ENCODE measurements at places on chromosomes 5 and 9.

DNA sequence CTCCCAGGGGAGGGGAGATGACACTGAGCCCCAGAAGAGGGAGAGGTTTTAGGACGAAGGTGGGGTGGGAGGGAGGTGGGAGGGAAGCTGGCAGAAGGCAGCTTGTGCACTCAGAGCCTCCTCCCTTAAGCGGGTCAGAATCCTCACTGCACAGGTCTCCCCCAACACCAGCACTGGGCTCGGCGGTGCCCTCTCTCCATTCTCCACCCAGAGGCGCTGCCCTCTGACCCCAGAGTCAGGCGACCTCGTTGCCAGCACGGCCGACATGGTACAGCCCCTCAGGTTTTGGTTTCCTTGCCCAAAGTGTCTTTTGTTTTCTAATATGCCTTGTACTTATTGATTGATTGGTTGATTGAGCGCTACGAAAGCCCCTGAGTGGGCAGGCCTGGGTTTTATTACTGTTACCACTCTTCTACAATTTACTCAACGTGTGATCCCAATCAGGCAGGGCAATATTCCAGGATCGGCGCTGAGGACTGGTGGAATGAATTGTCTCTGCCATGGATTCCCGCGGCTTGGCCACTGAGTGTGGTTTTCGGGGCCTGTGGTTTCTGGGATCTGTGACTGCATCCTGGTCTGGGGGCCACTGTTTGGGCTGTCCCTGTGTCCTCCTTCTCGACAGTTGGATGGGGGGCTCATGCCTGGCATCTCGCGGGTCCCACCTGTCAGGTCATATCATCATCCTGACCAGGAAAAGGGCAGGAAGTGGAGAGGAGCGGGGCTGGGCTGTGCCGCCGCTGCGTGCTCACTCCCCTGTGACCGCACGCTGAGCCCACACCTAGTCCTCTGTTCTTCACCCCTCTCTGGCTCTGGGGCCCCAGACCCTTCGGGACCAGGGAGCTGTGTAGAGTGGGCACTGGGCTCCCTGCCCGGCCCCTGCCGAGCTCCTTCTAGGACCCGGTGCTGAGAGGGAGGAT is 9.6 kb upstream of the FCN2 start:
- no peak for DNase-seq

GRCh38 chr5:112097768-112098167 is 321.3 kb downstream of the EPB41L4A start:
- no peak for DNase-seq

GRCh38 chr5:77367741-77368140 is 124.4 kb downstream of the WDR41 start:
- DNase-seq = no peak

- no peak for DNase-seq
Observed at GRCh38 chr9:86944796-86945727, 2.2 kb downstream of the GAS1 start.

- no peak for DNase-seq
Observed at GRCh38 chr5:88819301-88819999, 63.5 kb downstream of the MEF2C start.

DNA sequence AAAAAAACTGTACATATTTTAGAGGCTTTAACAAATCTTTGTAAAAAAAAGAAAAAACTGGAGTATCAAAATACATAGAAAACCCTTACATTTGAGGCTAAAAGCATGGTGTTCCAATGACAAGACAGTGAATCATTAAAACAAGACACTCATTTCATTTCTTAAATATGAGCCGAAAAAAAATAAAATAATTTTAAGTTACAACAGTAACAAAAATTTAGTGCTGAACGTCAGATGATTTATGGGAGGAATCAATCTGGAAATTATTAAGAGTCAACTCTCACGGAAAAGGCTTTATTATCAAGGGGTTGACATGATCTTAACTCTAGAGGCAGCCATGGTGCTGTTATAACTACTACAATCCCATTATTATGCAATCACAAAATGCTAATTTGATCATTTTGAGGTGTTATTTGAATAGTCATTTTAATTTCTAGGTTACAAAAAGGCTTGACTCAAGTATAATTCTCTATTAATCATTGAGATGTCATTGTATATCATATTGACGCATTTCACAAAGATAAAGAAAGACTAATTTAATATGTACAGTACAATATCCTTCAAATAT is 51.9 kb downstream of the MAPKAP1 start:
- no peak for DNase-seq

DNA sequence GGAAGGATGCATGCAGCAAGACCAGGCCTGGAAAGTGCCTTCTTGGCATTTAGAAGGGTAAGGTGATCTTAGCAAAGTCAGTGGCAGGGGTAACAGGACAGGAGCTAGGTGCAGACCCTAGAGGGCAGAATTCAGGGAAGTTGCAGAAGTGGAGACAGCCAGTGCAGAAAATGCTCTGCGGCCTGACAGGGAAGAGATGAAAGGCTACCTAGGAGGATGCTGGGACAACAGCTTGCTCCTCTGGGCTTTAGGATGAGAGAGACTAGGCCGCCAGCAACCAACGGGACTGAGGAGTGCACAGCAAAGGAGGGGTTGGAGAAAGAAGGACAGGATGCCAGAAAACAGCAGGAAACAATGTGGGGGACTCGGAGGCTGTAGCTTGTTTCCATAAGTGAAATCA is 219.9 kb downstream of the FSTL4 start:
- no peak for DNase-seq

DNA sequence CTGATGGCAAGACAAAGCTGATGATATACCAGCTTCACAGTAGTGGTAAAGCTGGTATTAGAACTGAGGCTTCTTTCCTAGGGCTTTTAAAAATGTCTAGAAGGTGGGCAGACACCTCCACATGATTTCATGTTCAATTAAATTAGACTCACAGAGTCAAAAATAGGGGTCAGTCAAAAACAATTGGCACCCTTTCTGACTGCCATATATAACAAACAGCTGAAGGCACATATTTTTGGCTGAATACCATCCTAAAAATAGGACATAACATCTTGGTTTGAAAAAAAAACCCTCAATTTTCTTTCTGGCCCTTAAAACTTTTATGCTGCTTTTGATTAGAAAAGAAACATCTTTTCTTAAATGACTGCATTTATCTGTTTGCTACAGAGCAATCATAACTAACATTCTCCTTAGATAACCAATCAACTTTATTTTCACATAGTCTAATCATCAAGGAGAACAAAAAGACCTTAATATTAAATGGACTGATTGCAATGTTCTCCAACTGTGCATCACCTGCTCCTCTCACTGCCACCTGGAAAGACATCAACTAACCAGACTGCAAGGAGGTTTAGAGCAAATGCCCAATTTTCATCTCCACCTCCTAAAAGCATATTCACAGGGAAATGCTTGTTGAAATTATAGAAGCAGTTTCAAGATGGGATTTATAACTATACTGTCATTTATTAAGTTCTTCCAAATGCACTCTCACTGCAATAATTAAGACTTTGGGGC is 3.2 kb downstream of the SGTB start:
- no peak for DNase-seq

- no peak for DNase-seq
Observed at GRCh38 chr5:72455476-72455875, 51.7 kb downstream of the ZNF366 start.

DNA sequence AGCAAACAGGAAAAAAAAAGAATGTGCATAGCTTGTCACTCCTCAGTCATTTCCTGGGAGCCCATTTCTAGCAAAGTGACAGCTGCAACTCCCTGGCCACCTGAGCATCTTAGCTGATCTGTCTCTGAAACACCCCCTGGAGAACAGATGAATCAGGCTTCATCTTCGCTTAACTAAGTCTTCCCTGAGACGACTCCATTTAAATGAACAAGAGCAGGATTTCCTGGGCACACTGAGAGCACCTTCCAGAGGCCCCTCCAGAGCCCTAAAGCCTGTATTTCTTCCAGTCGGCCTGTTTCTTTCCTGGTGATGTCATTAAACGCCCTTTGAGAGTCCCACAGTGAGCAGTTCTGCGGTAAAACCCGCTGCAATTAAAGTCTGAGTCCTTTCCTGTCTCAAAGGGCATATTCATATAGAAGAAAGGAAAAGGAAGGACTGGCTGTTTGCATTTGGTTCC is 13.9 kb downstream of the TGFBI start:
- DNase-seq = no peak

DNA sequence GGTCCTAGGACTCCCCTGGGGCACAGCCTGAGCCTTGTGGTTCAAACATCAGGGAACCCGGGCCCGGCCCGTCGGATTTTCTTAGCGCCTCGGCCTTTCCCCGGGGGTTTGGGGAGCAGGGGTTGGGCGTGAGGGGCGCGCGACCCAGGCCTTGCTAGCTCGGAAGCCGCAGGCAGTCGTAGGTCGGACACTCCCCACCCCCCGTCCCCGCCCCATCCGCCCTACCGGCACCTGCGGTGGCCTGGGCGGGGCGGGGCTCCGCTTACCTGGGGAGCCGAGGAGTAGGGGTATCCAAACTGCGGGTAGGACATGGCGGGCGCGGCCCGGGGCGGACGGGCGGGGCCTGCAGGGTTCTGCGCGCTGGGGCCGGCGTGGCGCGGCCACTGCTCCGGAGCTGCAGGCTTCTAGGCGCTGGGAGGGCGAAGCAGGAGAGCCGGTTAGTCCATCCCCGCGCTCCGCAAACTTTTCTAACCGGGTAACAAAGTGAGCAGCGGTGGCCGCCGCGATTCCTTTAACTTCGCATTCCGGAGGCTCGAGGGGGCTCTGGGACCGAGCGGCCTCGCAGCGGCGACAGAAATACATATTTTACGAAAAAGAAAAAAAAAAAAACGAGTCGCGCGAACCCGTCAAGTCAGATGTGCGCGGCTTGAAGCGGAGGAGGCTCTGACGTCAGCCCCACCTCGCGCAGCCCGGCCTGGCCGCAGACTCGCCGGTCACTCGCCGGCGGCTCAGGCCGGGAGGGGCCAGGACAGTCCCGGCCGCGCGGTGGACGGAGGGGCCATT is at the start of gene IRX4:
TSS of gene IRX4 (minus strand) at position 589 of the 783 bp plus-strand sequence. CDS start at position 311, 278 bp downstream.
- no peak for DNase-seq

DNA sequence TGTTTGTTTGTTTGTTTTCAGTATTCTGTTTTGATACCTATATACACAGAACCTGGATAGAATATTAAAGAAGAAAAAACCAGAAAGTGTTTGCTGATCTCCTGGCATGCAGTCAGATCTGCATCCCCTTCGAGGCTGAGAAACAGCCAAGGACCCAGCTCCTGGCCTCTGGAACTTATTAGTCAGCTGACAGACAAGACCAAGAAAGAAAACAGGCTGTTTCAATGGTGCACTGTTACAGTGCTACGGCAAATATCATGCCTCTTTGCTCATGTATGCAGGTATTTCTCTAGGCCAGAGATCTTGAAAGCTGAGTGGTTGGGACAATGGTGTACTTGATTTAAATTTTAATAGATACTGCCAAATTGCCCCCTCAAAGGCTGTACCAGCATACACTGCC is 95.0 kb downstream of the C5orf15 start:
- no peak for DNase-seq

DNA sequence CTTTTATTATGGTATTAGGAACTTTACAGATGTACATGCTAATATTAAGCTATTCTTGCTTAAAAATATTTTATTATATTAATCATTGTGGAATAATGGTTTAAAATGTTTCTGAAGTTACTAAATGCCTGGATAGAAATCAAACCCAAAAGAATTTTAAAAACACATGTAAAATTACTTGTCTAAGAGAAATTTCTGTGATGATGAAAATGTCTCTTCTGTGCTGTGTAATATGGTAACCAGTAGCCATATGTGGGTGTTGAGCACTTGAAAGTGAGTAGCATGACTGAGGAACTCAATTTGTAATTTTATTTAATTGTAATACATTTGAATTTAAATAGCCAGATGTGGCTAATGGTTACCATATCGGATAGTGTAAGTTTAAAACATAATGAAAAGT is 66.7 kb upstream of the HSPB3 start:
- DNase-seq = no peak

DNA sequence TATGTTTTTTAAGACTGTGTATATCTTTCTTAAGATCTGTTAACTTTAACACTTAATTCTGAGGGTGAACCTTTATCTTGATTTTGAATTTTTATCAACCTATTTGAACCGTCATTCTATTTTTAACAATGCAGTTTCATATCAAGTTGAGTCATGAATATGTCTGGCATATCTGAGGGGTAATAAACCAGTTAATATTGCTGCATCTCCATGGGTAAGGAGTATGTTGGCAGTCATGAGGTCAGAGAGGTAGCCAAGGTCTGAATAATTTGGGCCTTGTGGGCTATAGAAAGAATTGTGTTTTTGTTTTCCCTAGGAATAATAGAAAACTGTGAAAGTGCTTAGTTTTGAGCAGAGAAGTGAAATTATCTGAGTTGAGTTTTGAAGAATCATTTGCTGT is 419.0 kb downstream of the PLK2 start:
- no peak for DNase-seq

DNA sequence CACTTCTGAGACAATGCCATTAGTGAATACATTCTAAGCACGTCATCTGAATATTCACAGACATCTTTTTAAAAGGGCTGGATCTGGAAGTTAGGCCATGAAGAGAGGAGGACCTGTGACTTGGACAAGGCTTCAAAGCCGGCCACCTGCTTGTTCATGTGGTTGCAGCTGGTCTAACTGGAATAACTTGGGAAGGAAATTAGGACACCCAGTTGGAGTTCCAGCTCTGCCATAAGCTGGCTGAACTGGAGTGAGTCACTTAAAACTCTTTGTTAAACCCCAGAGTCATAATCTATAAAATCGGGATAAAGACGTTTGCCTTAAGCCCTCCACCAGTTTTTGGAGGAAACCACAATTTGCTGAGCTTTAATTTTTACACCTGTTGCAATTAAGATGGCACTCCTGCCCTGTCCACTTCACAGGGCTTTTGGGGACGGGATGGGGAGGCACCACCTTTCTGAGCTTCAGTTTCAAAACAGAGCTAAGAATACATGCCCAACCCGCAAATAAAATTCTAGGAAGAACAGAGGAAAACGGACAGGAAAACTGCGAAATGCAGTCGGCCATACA is 536 bp upstream of the STX17 start:
- no peak for DNase-seq

- peak; percentile 50 for DNase-seq
Observed at GRCh38 chr5:107570805-107571531, 99.8 kb downstream of the EFNA5 start.

DNA sequence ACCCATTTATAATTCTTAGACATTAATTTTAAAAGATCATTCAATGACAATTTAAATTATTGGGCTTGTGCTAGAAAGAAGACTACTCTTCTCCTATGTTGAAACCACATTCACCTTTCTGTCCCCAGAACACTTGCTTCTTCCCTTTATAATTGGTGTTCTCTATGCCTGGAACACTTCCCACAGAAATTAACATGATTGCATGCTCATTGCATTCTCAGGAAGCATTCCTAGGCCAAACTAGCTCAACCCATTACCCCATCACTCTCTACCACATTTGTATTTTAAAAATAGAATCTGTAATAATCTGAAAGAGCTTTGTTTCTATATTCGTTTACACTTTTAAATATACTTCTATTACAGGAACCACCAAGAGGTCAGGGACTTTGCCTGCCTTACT is 184.7 kb downstream of the MEF2C start:
- DNase-seq = no peak
